ENCODE measurements at places on chromosomes 7 and 10.

- DNase-seq, result no peak
These were observed 4.9 kb downstream of the DYNC1I1 start for GRCh38 chr7:95777269-95777668.

DNA sequence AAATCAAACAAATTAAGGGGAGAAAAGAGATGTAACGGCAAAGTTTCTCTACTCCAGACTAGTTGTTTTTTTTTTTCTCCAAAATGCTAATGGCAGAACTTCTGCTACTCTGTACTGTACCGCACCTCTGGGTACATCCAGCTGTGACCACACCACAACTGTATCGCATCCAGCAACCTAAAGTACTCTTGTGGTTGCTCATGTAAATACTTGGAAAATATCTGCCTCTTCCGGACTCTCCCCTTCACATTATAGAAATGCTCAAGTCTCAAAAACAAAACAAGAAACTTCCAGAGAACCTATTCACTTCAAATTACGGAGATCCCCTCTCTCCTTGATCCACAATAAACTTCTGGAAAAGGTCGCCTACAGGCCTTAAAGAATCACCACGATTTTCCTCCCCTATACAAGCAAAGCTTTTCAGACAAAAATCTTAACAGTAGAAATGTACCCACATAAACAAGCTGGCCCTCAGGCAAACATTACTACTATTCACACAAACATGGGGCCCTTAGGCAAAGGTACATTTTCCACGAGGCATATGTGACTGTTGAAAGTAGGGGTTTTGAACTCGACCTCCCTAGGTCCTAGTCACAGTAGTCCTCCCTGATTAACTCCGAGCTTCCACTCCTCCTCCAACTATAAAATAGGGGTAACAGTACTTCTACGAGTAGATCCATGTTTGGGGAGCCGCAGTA, 222.9 kb upstream of the MKLN1 start:
- no peak for DNase-seq

DNA sequence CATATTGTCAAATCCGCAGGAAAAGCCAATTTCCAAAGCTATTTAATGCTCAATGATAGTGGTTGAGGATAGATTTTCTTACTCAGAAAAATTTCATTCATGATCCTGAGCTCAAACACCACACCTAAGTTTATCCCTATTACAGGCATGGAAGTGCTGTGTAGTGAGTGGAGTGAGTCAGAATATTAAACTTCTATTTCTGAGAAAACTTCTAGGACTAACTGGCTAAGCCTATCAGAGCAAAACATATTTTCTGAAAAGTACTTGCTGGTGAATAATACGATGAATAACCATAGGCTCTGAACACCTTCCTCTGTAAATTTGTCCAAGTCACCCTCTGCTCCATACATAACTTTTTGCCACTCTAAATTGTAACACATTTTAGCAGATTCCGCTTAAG, 221.5 kb downstream of the SUGCT start:
- peak; percentile 30 for DNase-seq

DNA sequence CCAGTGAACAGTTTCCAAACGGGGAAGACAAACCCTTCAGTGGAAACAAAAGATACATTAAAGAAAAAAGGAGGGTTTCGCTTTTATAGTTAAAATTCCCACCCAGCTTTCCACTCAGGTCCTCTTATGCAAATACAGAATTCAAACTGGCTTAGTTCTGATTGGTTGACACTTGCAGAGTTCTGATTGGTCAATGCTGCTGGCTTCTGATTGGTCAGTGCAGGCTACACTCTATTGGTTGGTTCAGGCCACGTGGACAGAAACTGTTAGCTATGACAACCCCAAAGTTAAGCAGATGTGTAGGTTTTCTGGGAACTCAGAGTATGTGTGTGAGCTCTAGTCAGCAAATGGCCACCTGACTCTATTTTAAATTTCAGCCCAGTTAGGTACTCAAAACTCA, 80.0 kb downstream of the FBXL13 start:
- DNase-seq, result no peak
